Stimulated activated CD4-positive, alpha-beta T cell treated with anti-CD3 and anti-CD28 coated beads, Interleukin-4, amount 100 ng/mL, for 1 hour (primary cell): ENCODE measurements at places on chromosomes 1 and 21.

GRCh38 chr1:11680270-11681070 is 478 bp downstream of the MAD2L2 start:
- no peak for DNase-seq

- DNase-seq, result no peak
Observed at GRCh38 chr1:19552291-19553010, 67.1 kb upstream of the CAPZB start.

- no peak for DNase-seq
Observed at GRCh38 chr1:48470481-48470855, 1.5 kb downstream of the SPATA6 start.

DNA sequence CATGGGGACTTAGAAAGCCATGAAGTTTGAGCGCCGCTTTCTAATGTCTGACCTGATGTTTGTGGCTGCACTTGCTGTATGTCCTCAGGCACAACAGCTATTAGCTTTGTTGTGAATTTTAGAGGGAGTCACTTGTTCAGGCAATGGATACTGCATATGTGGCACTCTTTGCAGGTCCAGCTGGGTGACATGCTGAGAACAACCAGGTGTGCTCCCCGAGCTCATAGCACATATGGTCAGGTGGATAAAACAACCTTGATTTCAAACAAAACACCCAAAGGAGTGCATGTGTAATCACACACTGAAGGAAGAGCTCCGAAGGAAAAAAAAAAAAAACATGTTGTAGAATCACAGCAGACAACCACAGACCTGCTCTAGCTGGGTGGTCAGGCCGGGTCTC is 178.6 kb downstream of the BACH1 start:
- no peak for DNase-seq

DNA sequence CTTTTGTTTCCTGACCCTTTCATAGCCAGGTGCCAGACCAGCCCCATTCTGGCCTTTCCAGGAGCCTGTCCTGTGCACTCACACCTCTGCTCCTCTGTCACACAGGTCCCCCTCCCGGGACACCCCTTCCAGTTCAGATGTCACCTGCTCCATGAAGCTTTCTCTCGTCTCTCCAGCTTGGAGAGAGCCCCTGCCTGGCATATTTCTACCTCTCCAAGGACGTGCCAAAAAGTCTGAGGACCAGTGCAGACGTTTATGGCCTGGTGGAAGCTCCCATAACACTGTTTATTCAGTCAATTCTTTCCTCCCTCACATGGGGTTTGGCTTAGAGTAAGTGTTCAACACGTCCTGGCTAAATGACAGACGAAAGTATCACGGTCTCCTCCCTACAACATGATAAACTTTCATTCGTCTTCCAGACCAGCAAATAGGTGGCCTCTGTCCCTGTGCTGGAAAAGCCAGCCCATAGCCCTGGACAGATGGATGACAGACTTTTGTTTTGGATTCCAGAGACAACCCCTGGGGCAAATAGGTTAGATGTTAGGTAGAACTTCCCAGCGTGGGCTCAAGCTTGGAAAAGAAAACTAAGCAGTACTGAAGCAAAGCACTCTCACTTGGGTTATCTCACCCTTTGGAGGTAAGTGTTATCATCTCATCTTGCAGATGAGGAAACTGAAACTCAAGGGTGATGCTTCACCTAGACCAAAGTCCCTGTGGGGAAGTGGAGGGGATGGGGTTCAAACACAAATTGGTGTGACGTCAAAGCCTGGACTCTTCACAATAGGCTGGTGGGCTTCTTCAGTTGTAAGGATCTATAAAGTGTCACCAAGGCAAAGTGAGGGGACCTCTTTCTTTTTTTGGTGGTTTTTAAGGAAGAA is 52.9 kb upstream of the ECE1 start:
- DNase-seq, result no peak
